ENCODE measurements at places on chromosomes 12 and 14. TPM values are rescaled to one million over a fixed set of nuclear protein-coding genes. Genes with fewer than 3 reads are reported as not detected.

Gene CLEC4C
- not detected for total RNA-seq

Gene SYNDIG1L
- total RNA-seq: not detected

Gene RPL10L
- total RNA-seq: not detected

Gene DPF3
- not detected for total RNA-seq

Gene ACOT4
- total RNA-seq: 0.49 TPM

Gene KRT75
- total RNA-seq: not detected

Gene LYZ
- 15.2 TPM for total RNA-seq

Gene CABP1
- 0.49 TPM for total RNA-seq

Gene MUCL1
- total RNA-seq: not detected

Gene GDF3
- total RNA-seq: not detected

- no peak for DNase-seq
Observed at GRCh38 chr14:105331575-105332349, 17.2 kb downstream of the PACS2 start.

GRCh38 chr14:74905595-74906142, 17.4 kb downstream of the RPS6KL1 start:
- no peak for DNase-seq

GRCh38 chr14:103204852-103205540, 81.7 kb downstream of the TNFAIP2 start:
- DNase-seq: no peak

DNA sequence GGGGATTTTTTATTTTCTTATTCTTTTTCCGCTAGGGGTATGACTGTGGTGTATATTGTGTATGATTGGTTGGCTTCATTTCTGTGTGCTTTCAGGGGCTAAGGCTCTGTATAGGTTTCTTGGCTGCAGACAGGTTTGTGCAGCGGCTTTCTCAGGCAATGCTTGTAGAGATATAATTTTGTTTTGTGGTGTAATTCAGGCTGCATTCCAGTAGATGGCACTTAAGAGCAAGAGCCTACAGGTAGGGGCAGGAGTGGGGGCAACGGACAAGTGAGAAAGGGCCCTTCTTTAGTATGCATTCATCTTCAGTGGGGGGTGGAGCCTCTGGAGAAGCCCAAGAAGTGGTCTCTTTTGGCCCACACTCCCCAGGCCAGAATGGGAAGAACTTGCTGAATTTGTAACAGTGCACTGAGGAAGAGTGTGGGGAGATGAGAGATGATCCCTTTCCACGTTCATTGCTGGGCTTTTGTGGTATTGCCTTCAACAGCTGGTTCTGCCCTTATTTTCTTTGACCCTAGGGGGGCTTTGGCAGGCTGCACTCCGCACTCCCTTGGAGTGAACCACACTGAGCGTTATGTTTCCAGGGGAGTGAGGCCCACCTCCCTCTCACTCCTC, 78.6 kb downstream of the IFNG-AS1 start:
- DNase-seq: no peak

- DNase-seq: no peak
Observed at GRCh38 chr14:21309238-21309636, 29.4 kb downstream of the RPGRIP1 start.

- no peak for DNase-seq
Observed at GRCh38 chr12:111367661-111368221, 1.2 kb downstream of the PHETA1 start.

- DNase-seq: no peak
Observed at GRCh38 chr12:57130941-57131340, 2.7 kb downstream of the LRP1 start.

DNA sequence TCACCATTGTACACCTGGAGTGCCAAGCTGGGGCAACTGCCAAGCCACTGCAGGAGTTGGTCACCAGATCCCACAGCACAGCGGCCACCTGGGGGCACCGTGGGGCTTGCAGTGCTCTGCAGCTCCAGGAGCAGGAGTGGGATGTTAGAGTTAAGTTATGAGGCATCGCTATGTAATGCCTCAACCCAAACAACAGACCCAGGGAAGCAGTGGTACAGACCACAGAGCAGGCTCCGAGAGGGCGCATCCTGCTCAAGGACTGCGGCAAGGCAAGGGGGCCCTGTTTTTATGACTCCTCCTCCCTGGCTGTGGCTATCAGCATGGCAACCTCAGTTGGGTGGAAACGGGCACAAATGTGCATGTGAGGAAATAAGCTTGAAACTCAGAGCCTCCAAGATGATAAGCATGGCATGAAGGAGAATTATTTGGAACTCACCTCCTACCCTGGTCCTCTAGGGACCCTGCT, 63.1 kb downstream of the ARL6IP4 start:
- no peak for DNase-seq

GRCh38 chr14:92458136-92459029, 55.2 kb upstream of the RIN3 start:
- peak; percentile 91 for DNase-seq

DNA sequence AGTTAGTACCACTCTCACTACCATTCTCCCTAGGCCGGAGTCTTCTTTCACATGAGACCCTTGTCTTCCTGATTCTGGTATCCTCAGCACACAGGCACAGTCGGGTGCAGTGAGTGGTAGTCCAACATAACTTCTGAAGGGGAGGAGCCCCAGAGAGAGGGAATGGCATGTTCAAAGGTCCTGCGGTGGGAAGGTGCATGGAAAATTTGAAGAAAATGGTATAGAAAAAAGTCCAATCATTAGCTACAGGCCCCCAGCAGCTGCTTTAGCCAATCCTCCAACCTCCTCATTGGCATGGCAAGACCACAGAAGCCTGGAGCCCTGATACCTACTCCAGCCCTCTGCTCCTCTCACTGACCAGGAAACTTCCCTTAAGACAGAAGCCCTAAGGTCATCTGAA, 96.6 kb downstream of the ZFP36L1 start:
- no peak for DNase-seq

- no peak for DNase-seq
Observed at GRCh38 chr12:121036810-121037326, 2.2 kb downstream of the OASL start.

DNA sequence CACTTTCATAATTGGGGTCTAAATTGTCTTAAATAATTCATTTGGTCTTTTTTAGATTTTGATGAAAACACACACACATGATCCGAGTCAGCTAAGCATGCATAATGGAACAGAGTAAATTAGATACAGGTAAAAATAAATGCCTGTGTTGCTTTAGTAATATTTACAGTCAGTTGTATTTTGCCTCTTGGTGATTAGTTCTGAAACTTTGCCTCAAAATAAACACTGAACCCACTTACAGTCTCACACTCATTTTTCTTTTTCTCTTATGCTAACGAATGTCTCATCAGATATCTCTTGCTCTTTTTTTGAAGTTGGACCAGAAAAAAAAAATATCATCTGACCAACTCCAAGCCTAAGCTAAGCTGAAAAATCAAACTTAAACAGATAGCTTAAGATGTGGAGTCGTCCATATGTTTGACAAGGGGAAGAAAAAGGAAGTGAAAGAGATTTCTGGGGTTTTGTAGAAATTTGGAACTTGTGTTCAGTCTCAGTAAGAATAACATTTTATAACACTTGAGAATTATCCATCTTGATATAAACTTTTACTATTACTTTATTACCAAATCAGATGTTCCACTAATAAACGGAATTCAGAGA, 592.5 kb downstream of the RPL10L start:
- DNase-seq: no peak

GRCh38 chr12:2234091-2234490, 181.3 kb downstream of the CACNA1C start:
- no peak for DNase-seq

DNA sequence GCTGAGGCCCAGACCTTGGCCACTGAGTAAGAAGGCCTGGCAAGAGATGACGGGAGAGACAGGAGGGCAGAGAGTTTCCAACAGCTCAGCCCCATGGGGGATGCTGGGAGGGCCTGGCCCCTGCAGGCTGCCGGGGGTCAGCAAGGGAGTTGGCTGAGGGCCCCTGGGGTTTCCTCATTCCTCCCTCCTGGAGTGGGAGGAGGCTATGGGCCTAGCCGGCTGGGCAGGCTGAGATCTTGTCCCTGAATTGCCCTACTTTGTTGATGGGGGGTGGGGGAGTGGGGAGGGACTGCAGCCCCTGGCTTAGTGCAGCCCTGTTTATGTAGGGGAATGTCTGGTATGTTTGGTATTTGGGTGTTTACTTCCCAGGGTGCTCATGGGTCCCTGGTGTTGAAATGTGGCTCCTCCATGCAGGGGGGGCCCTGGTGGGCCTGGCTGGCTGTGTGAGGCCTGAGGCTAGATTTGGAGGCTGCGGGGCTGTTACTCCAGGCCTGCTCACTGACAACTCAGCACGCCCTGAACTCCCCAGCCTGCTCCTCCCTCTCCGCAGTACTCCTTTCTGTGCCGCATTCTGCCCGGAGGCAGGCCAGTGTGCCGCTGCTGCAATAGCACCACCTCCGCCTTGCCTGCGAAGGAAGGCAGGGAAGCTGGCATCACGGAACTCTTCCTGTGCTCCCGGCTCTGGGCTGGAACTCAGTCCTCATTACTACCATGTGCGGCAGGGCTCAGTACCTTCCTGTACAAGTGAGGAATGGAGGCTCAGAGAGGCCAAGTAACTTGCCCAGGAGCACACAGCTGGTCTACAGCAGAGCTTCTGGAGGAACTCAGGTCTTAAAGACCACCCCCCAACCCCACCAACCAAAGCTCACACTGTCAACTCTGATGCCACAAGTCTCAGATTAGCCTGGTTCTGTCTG, 25.3 kb downstream of the JDP2 start:
- peak; percentile 95 for DNase-seq

- no peak for DNase-seq
Observed at GRCh38 chr12:62363506-62363905, 103.1 kb upstream of the MON2 start.

GRCh38 chr14:20658246-20658645, 16.8 kb upstream of the OR6S1 start:
- no peak for DNase-seq

DNA sequence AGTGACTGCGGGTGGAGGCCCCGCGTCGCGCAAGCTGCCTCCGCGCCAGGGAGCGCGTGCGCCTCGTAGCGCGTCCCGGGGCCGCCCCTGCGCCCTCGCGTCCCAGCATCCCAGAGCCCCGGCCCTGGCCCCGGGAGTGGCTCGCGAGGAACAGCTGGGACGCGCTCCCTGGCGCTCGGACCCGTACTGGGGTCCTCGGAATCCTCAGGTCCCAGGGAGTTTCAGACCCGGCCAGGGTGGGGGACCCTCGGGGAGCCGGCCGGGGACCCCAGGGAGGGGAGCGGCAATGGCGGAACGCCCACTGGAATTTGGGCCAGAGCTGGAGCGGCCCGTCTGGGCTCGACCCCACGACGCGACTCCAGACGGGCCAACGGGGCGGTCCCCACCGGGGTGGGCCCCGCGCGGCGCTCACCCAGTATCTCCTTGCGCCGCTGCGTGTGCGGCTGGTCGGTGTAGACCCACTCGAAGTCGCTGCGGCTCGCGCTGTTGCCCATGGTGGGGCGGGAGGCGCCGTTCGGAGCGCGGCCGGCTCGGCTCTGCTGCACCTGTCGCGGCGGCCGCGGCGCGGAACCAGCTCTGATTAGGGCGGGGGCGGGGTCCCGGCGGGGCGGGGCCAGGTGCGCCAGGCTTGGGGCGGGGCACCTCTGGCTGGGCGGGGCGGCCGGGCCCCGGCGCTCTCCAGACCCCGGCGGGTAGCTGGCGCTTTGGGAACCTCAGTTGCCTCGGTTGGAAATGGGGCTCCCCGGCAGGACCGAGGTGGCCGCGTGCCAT, at the start of gene DEGS2:
TSS of gene DEGS2 (minus strand) at position 552 of the 771 bp plus-strand sequence. CDS start at position 494, 58 bp downstream.
- no peak for DNase-seq

- DNase-seq: no peak
Observed at GRCh38 chr14:67280506-67280905, 39.3 kb downstream of the PALS1 start.

GRCh38 chr12:15494329-15495046, 172.2 kb downstream of the PTPRO start:
- DNase-seq: no peak

- DNase-seq: no peak
Observed at GRCh38 chr12:108211157-108211556, 82.1 kb downstream of the WSCD2 start.

DNA sequence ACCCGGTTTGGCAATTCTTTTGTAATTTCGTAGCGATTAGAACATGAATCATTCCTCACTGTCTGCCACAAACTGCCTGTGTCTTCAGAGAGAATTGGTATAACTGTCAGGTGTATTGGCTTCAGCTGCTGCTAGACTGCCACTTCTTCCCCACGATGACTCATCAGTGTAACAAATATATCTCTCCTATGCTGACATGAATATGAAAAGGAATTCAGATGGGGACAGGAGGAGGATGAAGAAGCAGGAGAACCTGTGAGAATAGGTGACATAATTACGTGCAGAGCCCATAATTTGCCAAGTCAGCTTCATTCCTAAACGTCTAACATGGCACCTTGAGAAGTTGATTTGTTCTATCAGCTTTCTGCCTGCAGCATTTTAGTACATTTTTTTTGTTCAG, 64.9 kb downstream of the FRMD6 start:
- no peak for DNase-seq

GRCh38 chr12:112207397-112207924, 82.1 kb downstream of the TRAFD1 start:
- DNase-seq: no peak

DNA sequence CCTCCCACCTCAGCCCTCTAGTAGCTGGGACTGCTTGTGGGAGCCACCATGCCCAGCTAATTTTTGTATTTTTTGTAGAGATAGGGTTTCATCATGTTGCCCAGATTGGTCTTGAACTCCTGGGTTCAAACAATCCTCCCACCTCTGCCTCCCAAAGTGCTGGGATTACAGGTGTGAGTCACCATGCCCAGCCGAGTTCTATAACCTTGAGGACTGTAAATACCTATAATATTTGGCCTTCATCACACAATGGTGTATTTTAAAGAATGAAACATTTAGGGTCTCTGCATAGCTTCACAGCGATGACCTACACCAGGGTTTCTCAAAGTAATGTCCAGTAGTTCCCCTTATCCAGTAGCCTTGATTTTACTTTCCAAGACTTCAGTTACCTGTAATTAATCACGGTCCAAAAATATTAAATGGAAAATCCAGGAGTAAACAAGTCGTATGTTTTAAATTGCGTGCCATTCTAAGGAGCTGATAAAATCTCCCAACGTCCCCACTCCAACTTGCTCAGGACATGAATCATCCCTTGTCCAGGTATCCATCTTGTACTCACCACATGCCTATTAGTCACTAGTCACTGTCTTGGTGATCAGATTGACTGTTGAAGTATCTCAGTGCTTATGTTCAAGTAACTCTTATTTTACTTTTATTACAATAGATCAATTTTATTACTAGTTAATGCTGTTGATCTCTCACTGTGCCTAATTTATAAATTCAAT, 368.2 kb downstream of the BTG1 start:
- no peak for DNase-seq

DNA sequence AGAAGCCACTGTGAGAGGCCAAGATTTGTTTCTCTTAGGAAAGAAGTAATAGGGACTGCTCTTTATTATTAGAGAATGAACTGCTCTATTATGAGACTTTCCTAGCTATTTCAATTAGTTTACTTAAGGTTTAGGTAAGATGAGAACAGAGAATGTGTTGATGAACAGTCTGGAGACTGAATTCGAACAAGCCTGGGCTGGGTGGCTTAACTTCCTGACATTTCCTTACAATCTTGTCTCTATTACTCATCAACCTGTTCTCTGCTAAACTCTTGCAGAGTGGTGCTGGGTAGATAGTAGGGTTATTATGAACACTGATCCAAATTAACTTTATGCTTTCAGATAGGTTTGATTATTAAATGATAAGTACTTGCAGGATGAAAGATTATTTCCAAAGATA, 31.2 kb downstream of the SLC15A5 start:
- no peak for DNase-seq
